Stimulated activated CD4-positive, alpha-beta T cell treated with anti-CD3 and anti-CD28 coated beads, Interleukin-4, amount 100 ng/mL, for 24 hours (primary cell): ENCODE measurements at places on chromosomes 4 and X.

DNA sequence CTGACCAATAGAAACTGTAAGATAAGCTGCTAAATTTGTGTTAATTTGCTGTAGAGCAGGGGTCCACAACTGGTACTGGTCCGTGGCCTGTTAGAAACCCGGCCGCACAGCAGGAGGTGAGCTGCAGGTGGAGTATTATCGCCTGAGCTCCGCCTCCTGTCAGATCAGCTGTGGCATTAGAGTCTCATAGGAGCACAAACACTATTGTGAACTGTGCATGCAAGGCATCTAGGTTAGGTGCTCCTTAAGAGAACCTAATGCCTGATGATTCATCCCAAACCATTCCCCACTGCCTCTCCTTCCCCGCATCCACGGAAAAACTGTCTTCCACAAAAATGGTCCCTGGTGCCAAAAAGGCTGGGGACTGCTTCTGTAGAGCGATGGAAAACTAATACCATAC is 19.7 kb downstream of the FBXW7 start:
- no peak for DNase-seq

DNA sequence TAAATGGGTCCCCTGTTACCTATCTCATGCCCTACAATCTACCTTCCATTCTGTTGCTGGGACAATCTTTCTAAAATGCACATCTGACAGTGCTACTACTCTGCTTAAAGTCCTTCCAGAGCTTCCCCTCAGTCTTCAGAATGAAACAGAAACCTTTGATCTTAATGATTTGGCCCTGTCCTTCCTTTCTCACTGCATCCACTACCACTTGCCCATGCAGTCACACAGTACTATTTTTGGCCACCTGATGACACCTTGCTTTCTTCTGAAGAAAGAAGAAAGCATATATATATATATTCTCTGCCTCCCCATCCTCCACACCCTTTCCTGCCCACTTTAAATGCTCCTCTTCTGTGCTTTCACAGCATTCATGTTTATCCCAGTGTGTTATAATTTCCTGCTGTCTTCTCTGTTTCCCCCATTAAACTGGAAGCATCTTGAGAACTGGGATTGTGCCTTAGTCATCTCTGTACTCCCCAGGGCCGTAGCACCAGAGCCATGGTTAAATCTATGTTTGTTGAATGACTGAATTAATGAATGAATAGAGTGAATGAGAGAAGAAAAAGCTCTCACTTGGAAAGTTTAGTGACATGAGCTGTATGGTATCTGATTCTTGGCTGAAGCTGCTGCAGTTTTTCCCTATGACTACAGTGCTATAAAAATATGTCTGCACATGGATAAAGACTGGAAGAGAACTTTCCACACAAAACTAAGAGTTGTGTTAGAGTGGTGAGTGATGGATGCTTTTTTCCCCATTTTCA is 56.2 kb downstream of the RTL9 start:
- DNase-seq = no peak

GRCh38 chrX:10722851-10723250 is 102.5 kb upstream of the MID1 start:
- DNase-seq = peak; percentile 25

- no peak for DNase-seq
Measured at GRCh38 chr4:173560896-173561295, 30.9 kb upstream of the HAND2 start.

- DNase-seq = no peak
Measured at GRCh38 chr4:31189938-31190337, 469.8 kb downstream of the PCDH7 start.

- no peak for DNase-seq
Measured at GRCh38 chr4:70660106-70660505, 6.2 kb downstream of the JCHAIN start.

DNA sequence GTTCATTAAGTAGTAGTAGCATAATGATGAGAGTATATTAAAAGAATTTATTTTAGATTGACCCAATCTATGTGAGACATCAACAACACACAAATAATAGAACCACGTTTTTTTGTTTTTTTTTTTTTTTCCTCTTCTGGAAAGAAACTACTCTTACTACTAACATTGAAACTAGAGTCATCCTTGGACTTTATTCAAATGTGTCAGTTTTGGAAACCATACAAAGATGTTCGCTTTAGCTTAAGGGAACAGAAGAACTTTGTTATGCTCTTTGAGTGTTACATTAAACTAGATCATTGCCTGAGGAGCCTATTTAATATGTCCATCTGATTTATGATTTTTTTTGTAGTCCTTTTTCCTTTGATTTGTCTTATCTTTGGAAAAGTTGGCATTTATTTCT is 166.7 kb downstream of the RPA4 start:
- DNase-seq = no peak

DNA sequence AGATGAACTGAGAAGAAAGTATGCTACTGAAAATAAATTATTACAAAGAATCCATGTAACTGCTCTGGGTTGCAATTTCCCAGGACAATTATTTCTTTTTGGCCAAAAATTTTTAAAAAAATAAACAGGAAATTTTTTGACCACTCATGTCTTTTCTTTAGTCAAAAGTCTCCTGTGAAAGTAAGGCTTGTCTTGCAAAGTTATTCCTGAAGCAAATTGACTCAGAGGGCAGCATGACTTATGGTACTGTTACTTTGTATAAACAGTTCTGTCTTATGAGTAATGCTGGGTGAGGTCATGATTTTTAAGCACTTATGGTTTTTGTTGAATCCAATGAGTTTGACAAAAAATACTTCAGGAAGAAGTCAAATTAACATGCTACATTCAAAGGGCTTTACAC is 292.8 kb upstream of the ARSJ start:
- no peak for DNase-seq

- no peak for DNase-seq
Measured at GRCh38 chrX:138986235-138986634, 274.7 kb upstream of the FGF13 start.

DNA sequence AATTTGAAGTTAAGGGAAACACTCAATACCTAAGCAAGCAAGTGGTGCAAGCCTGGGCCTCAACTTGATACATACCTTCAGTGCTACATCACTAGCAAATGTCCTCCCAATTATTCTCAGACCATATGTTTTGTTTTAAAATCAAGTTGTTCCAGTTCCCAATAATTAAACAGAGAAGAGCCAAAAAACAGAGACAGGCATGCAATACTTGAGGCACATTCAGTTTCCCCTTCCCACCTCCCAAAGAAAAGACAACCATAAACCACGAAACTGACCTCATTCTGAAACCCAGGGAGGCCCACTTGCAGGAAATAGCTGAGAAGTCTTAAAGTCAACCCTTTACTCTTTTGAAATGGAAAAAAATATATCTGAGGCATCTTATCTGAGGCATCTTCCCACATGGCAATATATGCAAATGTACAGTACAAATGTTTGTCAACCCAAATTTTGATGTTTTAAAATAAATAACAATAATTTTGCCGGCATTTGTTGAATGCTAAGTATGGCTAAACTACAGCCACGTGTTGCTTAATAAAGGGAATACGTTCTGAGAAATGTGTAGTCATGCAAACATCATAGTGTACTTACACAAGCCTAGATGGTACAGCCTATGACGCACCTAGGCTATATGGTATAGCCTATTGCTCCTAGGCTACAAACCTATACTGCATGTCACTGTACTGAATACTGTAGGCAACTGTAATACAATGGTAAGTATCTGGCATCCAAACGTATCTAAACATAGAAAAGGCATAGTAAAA is 147.5 kb downstream of the TSPAN5 start:
- peak; percentile 49 for DNase-seq

DNA sequence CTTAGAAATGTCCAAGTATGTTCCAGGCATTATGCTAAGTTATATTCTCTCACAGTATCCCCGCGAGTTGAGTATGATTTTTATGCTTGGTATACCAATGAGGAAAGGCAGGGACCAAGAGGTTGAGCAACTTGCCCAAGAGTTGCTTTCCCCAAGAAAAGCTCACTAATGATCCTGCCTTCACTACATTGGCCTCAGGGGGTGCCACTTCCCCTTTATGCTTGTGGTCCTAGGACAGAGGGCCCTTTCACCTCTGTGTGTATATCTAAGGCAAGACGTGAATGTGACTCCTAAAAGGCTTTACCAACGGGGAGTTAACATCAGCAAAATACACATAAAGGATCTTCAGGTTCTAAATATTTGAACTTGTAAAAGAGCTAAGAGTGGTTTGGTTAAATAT is 164.4 kb upstream of the CPEB2 start:
- DNase-seq = no peak

GRCh38 chrX:24242649-24243175 is 71.2 kb downstream of the SUPT20HL2 start:
- no peak for DNase-seq

DNA sequence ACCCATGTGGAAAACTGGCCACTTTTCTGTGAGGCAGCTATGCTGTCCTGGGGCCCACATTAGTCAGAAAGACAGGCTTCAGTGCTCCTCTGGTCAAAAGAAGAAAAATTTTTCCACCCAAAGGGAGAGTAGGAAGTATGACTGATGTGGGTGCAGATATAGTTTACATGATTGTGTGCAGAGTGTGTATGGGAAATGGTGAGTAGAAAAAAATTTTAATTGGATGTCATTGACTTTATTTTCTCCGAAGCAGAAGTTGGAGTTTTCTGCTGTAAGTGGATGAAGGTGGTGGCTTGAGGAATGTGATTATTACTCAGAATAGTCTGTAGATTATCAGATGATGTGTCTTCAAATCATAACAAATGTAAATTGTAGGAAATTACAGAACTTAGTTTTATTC is 241.5 kb upstream of the IGFBP7 start:
- DNase-seq = no peak

DNA sequence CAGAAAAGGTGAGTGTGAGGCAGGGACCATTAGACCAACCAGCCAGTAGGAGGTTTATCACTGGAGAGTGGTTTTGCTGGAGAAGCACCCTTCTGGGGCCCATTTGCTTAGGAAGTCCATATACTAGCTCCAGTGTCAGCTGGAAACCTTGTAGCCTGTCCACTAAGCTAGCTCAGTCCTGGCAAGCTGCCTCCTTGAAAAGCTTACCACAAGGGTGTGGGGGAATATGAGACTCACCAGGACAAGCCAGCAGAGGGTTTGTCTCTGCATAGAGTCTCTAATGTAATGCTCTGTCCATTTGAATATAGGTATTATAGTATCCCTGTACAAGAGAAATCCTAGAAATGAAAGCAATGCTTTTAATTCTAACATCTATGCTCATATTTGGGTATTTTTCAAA is 86.3 kb downstream of the FBXL5 start:
- DNase-seq = no peak

GRCh38 chr4:124863040-124863545 is 150.6 kb upstream of the ANKRD50 start:
- no peak for DNase-seq

DNA sequence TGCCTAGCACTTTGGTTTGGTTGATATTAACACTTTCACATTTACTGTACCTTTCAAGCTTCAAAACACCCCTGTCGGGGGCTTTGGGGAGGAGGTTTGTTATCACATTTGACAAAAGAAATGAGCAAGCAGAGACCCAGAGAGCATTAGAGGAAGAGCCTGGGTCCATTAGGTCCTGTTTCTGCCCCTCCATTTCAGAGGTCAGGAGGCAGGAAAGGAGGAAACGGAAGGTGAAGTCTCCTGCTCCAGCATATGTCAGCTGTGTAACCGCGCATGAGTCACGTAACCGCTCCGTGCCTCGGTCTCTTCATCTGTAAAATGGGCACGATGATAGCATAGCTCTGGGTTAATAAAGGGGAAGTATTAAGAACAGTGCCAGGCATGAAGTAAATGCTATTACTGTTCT is 201.9 kb upstream of the BCOR start:
- peak; percentile 18 for DNase-seq

GRCh38 chr4:69523385-69524132 is 27.9 kb upstream of the UGT2B4 start:
- no peak for DNase-seq

- DNase-seq = no peak
Measured at GRCh38 chrX:66731398-66731797, 92.5 kb upstream of the EDA2R start.

DNA sequence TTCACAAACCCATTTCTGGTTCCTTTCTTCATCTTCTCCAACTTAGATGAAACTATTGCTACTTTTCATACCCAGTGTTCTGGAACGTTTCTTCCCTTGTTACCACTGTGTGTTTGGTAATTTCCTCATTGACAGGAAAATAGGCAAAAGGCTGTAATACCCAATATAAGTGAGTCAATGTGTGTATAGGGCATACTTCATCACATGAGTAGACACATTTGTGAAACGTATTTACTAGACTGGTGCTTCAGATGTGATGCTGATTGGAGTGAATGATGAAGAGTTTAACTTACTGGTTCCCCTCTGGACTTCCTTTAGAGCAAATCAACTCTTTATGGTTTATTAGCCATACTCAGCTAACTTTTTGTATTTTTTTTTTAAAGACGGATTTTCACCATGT is 195.1 kb upstream of the ATP6AP2 start:
- no peak for DNase-seq

- no peak for DNase-seq
Measured at GRCh38 chrX:7261672-7262332, 113.8 kb upstream of the PUDP start.

DNA sequence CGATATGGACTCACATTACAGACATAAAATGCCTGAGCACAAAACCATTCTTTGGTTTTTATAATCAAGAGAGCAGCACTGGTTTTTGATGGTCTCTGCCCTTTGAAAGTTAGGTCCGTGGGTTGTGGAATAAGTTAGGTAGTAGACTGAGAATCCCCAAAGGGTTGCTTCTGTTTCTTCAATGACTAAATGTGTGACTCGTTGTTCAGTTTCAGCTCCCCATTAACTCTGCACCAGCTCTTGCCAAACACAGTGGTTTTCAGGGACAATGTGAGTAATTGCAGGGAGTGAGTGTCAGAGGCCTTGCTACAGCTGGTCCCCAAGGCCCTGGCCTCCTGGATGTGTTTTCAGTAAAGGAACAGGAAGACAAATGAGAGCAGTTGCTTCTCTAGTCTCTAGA is 24.8 kb downstream of the SMIM20 start:
- DNase-seq = peak; percentile 62
